ENCODE measurements at places on chromosomes 3 and 15.

DNA sequence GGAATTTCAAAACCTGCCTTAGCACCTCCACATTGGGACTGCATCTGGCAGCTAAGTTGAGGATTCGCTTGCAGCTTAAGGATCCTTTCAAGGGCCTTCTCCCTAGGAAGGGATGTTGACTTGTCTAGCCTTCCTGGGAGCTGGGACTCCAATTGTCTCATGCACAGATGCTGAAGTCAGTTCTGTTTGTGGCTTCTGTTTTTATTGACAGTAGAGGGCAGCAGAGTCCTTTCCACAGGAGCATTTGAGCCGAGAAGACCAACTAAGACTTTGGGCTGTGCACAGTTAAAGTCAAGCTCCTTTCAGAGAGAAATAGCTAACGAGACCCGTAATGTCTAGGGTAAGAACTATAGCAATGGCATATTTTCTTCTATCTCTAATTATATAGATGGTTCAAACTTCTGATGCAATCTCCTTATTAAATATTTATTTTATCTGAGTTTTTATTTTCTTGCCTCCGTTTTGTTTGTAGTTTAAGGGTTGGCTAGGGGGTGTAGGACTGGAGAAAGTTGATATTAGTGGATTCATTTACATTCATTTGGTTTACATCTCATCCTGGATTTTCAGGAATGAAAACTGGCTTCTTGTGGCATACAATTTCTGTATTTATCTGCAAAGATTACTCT, 59.7 kb upstream of the KBTBD8 start:
- DNase-seq, result no peak

DNA sequence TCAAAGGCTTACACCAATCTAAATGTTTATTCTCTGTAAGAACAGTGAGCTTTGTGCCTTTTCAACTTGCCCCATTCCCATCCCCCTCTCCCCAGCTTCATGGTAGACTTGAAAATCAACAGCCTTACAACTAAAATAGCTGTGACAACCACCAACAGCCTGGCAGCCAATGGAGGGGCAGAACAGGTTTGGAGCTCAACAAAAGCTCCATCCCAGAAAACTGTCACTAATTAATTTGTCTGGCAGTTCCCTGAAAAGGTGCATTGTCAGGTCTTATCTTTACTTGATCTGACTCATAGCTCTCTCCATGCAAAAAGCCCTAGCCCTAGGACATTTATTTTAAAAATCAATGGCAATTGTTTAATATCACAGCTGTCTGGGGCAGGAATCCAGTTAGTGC, 22.6 kb downstream of the MTHFS start:
- DNase-seq, result no peak

GRCh38 chr3:179196098-179196497, 47.9 kb downstream of the PIK3CA start:
- DNase-seq, result no peak

DNA sequence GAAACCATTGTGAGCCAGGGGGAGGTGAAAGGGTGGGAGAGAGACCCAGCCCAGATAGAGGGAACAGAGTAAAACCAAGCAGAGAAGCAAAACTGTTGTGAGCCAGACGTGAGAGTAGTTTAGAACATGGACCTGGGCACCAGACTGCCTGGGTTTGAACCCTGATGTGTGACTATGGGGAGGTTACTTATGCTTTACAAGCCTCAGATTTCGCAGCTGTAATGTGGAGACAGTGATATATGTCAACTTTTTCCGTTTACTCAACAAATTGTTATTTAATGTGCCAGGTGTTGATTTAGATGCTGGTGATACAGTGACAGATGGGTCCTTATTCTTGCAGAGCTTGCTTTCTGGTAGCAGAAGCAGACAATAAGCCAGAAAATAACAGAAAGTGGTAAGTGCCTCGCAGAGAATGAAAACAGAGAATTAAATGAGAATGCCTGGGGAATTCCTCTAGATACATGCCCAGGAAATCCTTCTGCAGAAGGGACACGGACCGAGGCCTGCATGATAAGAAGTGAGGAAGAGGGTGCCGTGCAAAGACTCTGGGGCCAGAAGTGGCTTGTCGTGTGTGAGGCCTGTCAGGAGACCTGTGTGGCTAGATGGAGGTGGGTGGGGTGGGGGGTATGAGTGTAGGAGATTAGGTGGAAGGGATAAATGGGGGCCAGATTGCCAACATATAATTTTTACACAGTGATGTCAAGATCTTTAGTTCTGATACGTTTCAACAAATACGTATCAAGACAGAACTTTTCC, 15.0 kb downstream of the KAT2B start:
- DNase-seq, result no peak

DNA sequence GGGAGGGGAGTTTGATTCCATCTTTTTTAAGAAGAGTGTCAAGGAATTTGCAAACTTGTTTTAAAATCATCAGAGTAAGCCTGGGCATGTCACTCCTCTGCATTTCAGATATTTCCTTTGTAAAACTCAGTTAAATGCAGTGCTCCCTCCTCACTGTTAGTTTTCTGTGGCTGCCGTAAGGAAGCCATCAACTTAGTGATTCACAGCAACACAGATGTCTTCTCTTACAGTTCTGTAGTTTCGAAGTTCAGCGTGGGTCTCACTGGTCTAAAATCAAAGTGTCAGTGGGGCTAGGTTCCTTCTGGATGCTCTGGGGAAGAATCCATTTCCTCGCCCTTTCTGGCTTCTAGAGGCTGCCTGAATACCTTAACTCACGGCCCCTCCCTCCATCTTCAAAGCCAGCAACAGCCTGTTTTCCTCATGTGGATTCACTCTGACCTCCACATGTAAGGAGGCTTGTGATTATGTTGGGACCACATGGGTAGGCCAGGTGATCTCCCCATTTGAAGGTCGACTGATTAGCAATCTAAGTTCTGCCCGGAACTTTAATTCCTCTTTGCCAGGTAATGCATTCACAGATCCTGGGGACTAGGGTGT, 12.4 kb downstream of the ISG20 start:
- DNase-seq, result no peak

- no peak for DNase-seq
Measured at GRCh38 chr15:39330061-39330460, 250.8 kb upstream of the THBS1 start.

GRCh38 chr3:24972491-24972890, 455.6 kb upstream of the RARB start:
- no peak for DNase-seq

DNA sequence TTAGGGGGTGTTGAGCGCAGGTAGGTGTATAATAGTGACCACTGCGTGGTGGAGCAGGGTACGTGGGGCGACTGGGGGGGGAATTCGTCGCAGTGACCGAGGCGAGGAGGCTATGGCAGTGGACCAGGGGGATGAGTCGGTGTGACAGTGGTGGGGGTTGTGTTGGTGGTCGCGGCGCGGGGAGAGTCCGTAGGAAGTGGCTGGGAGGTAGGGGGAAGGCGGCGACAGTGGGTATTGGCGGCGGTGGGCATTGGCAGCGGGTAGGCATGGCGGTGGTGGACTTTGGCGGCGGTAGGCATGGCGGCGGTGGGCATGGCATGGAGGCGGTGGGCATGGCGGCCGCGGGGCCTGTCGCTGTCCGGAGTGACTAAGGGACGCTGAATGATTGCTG, 739 bp downstream of the SNRPN start:
- peak; percentile 65 for DNase-seq

DNA sequence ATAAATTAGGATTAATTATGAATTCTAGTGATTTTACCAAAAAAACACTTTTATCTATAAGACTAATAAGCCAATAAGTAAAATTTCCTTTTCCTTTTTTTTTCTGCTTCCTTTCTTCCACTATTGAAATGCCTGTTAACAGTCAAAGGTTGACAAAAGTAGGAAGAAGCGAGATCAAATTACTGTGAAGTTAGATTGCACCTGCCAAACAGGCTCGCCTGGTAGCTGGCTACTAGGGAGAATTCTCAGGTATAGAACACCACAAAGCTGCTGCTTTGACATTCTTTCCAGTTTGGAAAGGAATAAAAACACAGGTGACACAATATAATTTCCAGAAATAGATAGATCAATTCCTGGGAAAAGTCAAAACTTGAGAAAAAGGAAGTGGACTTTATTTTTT, 749.0 kb downstream of the NSUN3 start:
- no peak for DNase-seq

GRCh38 chr15:85389306-85389650, 8.9 kb downstream of the AKAP13 start:
- DNase-seq, result no peak

DNA sequence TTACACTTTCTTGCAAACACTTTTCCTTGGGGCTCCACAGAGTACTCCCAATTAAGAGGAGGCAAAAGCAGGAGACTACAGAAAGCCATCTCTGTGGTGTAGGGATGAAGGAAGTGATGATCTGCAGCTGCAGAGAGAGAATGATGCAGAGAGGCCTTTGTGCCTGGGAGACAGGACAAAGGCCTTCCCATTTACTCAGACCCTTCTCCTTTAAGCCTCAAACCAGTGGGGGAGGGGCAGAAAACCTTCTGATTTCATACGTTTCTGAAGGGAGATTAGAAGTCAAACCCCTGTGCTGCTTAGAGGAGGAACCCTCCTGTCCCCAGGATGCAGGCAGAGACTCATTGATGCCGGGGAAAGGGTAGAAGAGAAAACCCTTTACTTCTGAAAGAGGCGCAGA, 130.8 kb downstream of the NEO1 start:
- DNase-seq, result no peak

DNA sequence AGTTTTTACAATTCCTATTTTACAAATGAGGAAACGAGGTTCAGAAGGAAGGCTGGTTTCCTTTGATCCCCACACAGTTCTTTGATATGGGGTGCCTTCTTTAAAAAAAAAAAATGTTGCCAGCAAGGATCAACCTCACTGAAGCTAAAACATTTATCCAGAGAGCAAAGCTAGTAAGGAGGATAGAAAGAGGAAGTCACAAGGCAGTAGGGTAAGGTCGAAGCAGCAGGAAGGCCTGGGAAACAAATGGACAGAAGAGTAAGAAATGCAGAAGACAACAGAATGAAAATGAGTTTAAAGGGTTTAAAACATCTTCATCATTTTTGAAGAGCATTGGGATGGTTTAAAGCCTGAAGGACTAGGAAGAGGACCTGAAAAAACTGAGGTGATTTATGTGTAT, 30.6 kb upstream of the CP start:
- no peak for DNase-seq

DNA sequence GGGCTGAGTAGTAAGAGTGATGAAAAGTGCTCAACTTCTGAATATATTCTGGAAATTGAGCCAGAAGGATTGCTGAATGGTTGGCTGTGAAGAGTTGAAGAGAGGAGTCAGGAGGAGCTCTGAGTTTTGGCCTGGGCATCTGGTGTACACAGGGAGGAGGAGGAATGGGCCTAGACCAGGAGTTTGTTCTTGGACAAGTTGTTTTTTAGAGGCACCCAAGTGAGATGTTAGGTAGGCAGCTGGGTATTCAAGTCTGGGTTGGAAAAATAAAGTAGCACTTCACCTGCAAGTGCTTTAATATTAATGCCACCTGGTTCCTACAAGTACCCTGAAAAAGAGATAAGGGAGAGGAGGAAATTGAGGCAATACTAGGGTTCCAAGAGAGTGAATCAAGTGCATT, 14.7 kb downstream of the BSN start:
- DNase-seq, result no peak

- DNase-seq, result no peak
Measured at GRCh38 chr3:135076341-135076740, 281.3 kb downstream of the EPHB1 start.

DNA sequence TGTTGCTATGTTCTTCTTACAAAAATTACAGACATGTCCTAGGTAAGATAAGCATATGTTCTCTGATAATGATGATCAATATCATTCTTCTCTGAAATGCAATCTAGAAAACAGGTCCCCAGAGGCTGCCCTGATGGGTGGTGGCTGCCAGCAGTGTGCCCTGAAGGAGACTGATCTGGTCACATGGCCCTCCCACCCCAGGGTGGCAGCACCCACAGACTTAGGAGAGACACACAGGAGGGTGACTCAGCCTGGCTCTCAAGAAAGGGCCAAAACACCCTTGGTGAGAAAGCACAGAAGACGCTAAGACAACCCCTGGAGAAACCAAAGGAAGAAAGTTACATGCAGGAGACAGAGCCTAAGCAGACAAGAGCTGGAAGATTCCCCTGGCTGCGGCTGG, 203.7 kb downstream of the TJP1 start:
- DNase-seq, result no peak

GRCh38 chr15:63261311-63261710, 16.1 kb upstream of the APH1B start:
- DNase-seq, result no peak

- no peak for DNase-seq
Measured at GRCh38 chr3:64684715-64685261, 3.0 kb downstream of the ADAMTS9 start.

DNA sequence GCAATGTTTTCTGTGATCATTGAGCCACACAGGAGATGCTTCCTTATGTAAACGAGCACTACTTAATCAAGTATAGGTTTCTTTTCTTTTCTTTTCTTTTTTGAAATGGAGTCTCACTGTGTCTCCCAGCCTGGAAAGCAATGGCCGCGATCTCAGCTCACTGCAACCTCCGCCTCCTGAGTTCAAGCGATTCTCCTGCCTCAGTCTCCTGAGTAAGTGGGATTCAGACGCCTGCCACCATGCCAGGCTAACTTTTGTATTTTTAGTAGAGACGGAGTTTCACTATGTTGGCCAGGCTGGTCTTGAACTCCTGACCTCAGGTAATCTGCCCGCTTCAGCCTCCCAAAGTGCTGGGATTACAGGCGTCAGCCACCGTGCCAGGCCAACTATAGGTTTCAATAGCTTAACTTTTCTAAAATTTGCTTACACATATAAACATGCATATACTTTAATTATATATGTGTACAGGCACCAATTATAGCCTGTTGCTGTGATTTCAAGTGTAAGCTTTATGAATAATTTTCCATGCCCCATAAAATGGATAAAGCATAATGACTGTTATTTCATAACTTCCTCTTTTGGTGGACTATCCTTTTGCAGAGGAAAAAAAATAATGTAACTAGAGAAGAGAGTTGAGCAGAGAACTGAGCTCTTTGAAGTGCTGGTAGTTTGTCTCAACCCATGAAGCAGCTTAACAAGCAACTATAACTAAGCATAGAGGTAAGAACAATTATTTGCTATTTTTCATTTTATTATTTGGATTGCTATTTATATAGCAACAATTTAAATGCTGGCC, 24.8 kb upstream of the MBNL1 start:
- DNase-seq, result no peak

- no peak for DNase-seq
Measured at GRCh38 chr3:126895178-126896066, 87.5 kb upstream of the PLXNA1 start.

DNA sequence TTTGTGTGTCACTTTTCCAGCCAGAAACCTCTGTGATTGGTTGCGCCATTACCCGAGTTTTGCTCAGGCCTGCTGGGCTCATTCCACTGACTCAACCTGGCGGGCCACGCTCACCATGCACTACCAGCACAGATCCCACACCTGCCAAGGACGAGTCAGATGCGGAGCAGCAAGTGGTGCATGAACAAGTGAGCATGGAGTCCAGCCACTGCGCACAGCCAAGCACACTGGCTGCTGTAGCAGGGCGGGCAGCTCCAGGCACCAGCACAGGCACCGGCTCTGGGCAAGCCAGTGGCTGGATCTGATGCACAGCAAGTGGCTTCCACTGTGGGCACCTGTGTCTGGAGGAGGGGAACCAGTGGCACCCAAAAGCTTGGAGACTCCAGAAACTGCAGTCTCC, 110.4 kb downstream of the CBLB start:
- DNase-seq, result no peak

- DNase-seq, result no peak
Measured at GRCh38 chr3:125359700-125360099, 15.4 kb downstream of the ZNF148 start.

- no peak for DNase-seq
Measured at GRCh38 chr15:53404930-53405493, 354.5 kb downstream of the WDR72 start.
